ENCODE measurements at places on chromosomes 1 and 21.

- no peak for DNase-seq
Measured at GRCh38 chr1:60151311-60151710, 77.7 kb upstream of the C1orf87 start.

DNA sequence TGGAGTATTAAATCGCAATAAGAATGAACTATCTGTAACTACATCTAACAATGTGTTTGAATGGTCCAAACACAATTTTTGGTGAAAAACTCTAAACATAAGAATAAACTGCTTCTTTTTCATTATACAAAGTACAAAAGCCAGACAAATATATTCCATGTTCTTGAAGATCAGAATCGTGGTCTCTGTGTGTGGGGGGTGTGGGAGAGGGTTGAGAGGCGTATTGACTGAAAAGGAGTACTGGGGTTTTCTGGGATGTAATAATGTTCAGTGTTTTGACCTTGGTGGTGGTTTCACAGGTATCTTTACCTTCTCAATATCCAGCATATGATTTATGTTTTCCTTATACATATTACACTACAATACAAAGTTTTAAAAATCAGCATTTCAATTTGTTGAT is 764 bp upstream of the CFH start:
- DNase-seq = no peak

GRCh38 chr1:47996060-47996405 is 1.2 kb downstream of the TRABD2B start:
- DNase-seq = no peak

DNA sequence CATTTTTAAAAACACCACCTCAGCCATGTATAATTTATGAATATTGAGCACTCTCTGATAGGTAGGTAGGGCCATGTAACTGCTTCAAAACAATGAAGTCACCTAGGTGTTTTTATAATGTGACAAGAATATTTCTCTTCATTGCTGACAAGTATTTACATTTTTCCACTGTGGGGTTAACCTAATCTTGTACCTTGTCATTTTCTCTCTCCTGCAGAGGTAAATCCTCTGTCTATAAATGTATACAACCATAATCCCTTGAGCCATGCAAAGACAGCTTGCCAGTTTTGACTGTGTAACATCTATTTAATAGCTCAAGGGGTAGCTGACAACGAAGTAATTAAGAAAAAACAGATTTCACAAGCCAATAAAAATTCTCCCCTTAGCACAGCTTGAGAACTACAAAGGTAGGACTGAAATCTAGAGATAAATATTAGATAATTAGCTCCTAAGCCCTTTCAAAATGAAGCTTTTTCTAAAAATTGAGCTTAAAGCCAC is 137.6 kb upstream of the POGK start:
- DNase-seq = no peak

- DNase-seq = no peak
Measured at GRCh38 chr1:178926046-178926445, 55.2 kb upstream of the ANGPTL1 start.

- no peak for DNase-seq
Measured at GRCh38 chr21:34795548-34796180, 126.9 kb downstream of the CLIC6 start.

DNA sequence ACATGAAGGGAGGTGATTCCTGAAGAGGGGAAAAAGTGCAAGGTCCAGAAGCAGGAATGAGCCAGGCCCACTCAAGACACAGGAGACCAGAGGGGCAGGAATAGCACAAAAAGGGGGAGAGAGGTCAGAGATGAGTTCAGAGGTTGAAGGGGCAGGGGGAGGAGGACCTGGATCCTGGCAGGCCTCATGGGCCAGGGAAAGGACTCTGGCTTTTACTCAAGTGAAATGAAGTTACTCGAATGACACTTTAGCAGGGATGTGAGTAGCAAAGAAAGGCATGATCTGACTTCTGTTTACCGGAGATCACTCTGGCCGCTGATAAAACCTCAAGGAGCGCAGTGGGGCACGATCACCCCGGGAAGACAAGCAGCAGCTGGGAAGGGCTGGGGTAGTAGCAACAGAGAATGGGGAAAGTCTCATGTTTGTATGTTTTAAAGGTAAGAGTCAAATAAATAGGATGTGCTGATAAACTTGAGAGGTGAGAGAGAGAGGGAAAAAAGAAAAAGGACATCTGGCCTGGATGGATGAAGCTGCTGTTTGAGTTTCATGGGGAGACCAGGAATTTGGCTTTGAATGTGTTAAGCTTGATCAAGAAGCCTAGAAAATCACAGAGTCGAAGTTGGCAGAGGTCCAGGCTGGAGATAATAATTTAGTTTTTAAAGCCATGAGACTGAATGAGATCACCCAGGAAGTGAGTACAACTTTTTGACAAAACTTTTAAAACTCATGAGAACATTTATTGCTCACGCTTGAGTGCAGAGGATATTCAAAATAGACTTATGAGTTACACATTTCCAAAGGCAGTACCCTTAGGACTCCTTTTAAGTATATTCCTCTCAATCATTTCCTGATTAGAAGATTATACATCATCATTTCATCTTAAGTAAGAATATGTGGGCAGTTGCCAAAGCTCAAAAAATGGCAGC is 156.0 kb downstream of the RERE start:
- DNase-seq = no peak

- DNase-seq = no peak
Measured at GRCh38 chr1:150551051-150551783, 2.0 kb downstream of the ADAMTSL4 start.

DNA sequence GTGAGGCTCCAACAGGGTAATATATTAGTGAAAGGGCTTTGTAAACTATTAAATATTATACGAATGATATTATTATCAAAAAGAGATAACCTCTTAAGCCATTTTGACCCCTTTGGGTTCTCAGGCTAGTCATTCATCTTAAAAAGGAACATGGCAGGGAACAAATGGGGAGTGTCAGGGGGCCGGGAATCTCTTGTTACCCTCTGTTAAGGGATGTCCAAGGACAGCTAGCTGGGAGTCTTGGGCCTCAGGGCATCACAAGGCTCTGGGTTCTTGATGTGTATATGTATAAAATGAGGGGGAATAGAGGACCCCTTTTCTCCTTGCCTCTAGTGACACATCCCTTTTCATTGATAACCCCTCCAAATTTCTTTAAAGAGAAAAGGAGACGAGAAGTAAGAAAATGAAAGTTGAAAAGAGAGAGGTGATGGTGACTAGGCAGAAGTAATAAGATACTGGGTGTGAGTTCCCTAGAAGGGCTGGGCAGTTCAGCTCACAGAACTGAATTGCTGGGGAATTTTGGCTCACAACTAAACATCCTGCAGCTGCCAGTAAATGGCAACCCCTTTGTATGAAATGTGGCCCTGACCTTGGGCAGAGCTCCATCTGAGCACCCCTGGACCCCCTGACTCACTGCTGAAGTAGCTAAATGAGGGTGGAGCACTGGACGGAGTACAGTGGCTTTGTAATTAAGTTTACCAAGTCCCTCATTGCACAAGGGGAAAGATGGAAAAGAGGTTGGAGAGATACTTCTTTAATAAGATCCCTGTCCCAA is 20.0 kb upstream of the ZNF326 start:
- no peak for DNase-seq

GRCh38 chr1:230189824-230190223 is 122.8 kb downstream of the GALNT2 start:
- DNase-seq = no peak

- DNase-seq = no peak
Measured at GRCh38 chr1:78676347-78676982, 26.8 kb downstream of the IFI44 start.

DNA sequence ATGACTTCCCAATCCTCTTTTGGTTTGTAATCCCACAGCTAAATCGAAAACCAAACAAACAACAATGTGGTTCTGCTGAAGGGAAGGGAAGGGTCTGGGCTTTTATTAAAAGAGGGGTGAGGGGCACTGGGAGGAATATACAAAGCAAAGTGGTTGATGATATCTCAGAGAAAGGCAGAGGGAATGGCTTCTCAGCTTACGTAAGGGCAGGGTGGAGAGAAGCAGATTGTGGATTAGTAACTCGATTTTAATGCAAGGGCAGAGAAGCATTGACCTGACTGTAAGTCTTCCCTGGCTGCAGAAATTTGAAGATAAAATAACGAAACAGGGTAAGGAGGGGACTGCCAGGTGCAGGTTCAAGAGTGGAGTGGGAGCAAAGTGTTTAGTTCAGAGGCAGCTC is 438.2 kb upstream of the LRRC7 start:
- DNase-seq = no peak

- no peak for DNase-seq
Measured at GRCh38 chr1:115324649-115325420, 13.2 kb downstream of the NGF start.

GRCh38 chr1:119885903-119886783 is 10.2 kb downstream of the ADAM30 start:
- DNase-seq = peak; percentile 24

GRCh38 chr1:6467744-6468688 is 2.0 kb upstream of the TNFRSF25 start:
- DNase-seq = no peak

- DNase-seq = no peak
Measured at GRCh38 chr1:213050745-213051126, 305 bp upstream of the RPS6KC1 start.

DNA sequence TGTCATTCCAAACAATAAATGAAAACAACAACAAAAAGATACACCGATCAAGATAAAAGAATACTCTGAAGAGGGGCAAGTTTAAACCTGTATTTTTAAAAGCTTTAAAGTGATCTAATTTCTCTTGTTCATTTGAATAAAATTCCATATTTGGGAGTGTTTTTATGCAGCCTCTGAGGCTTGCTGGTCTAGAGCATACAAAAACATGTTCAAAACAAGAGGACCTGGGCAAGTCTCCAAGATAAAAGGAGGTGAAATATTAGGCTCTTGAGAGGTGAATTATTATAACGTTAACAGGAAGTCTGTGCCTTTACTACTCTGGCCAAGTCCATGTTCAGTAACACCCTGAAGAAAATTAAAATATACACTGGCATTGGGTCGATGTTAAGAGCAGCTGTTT is 20.1 kb downstream of the URB1 start:
- no peak for DNase-seq

DNA sequence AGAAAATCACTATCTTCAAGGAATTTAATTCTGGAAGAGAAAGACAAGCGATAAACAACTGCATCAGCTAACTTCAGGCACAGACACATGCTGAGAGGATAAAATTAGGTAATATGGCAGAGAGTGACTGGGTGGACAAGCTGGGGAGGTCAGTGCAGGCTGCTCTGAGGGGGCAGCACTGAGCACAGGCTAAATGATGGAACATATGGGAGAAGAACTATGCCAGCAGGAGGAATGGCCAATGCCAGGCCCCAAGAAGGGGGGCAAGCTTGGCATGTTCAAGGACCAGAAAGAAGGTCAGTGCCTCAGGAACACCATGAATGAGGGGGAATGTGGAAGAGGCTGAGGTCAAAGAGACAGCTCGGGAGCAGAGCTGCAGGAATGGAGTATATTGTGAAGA is 190.7 kb upstream of the MAP1LC3C start:
- DNase-seq = no peak

DNA sequence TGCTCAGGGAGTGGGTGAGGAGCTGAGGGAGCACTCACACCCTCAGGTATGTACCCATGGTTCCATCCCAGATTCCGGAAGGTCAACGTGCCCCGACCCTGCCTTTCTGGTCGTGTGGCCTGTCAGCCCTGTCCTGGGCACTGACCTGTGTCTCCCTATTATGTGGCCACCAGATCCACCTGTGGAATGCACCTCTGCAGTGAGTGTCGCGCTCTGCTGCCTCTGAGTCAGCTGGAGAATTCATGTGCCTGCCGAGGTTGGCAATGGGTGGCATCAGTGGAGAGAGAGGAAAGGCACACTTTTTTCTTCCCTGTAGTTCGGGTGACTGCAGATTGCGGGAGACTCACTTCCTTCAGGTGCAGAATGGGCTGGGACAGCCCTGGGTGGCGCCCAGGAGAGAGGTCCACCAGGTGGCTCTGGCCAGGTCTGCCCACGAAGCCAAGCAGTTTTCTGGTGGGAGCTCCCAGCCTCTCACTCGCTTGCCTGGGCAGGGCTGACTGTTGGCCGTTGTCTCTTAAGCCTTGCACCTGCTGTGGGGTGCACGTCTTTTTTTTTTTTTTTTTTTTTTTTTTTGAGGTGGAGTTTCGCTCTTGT is 176.1 kb upstream of the TMEM51 start:
- DNase-seq = no peak

DNA sequence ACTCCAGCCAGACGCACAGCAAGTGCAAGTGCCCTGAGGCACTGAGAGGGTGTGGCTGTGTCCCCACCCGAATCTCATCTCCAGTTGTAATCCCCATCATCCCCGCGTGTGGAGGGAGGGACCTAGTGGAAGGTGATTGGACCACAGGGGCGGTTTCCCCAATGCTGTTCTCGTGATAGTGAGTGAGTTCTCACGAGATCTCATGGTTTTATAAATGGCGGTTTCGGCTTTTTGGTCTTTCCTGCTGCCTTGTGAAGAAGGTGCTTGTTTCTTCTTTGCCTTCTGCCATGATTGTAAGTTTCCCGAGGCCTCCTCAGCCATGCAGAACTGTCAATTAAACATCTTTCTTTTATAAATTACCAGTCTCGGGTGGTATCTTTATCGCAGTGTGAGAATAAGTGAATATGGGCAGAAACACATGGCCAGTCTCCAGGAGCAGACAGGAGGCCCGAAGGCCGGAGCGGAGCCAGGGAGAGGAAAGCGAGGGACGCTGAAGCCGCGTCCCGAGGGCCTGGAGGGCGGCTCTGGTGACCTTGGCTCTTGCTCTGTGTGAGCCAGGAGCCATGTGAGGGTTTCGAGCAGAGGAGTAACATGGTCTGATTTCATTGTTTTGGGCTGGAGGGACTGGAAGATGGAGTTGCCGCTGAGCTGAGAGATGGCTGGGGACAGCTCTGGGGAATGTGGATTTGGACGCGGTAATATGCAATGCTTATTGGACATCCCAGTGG is 76.0 kb upstream of the C1orf174 start:
- DNase-seq = no peak

All from CD4-positive, alpha-beta T cell (primary cell).